Activated gamma-delta T cell treated with anti-CD3 and anti-CD28 coated beads, Interleukin-2, amount 50 U/mL, for 16 hours (primary cell): ENCODE measurements at places on chromosomes 5 and 9.

DNA sequence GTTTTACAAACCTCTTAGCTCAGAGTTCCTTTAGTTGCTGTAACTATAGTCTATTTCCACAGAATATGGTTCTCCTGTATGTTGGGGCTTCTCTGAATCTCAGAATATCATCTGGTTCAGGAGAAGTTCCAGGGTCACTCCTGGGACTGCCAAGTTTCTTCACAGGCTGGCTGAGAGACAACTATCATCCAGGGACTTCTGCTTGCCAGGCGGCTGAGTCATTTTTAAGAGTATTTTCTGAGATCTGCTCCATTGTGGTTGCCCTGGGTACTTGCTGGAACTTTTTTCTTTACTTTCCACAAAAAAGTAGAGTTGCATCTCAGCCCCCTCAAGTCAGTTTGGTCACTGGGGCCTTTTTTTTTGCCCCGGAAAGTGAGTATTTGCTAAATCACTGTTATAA, 566.5 kb downstream of the LRRC70 start:
- no peak for DNase-seq

GRCh38 chr5:178071108-178071507, 42.2 kb upstream of the N4BP3 start:
- no peak for DNase-seq

DNA sequence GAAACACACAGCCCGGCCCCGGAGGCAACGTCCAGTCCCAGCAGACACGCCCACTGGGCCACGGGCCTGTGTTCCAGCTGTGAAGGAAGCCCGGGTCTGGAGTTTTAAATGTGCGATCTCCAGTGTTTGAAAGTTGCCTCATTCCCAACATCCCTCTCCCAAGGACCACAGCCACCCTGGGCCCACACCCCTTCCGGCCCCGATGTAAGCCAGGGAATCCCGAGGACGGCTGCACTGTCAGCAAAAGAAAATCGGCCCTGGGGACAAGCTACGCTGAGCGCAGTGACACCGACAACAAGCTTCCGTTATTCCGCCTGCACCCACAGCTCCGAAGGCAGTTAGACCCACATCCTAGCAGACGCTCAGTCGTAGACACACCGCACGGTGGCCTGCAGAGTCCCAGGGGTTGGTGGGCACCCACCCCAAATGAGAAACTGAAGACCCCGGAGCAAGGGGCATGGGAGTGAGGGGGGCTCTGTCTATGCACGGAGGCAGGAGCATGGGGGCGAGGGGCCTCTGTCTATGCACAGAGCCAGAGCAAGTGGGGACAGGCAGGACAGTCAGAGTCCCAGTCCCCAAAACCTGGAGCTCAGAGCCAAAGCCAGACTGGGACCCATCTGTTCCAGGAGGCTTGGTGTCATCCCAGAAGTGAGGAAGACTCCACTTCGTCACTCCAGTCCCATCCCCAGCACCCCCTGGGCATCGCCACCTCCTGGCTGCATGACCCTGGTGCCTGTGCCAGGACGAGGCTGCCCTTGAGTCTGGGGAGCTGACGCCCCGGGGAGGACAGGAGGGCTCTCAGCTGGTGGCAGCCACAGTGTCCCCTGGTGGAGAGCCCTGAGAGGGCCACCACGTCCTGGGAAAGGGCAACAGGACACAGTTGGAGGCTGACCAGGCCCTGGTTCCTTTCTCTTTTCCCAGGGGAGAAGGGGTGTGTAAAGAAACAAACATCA, 23.4 kb downstream of the GLT6D1 start:
- DNase-seq: no peak

DNA sequence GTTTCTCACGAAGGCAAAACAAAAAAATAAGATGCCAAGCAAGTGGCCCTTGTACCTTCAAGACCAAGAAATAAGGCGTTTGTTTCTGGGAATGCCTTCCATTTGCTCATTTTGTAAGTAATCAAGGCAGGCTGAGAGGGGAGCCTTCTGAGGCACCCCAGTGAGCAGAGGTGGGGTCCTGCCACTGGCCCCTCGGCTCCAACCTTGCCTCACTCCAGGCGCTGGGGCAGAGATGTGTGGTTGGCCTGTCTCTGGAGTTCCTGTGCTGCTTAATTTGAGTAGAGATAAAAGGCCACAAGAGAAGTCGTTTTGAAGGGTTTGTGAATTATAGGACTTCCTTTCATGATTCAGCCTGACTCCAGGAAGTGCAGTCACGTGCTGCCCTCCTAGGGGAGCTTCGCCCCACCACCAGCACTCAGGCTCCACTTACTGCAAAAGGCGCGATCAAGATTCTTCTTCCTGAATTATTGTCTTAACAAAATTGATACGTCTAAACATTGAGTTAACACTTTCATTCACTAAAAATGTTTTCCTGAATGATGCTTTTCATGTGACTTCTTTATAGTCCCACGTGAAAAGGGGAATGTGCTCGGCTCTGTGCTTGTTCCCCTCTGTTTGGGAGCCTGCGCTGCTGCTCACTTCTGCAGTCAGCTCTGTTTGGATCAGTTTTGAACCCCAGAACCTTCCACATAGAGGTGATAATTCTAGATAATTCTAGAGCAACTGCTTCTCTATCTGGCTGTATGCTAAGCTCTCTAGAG, 13.7 kb downstream of the SYK start:
- no peak for DNase-seq

- no peak for DNase-seq
These were observed 42.3 kb upstream of the MOCS2 start for GRCh38 chr5:53151713-53152458.

GRCh38 chr5:142109331-142110045, 909 bp downstream of the NDFIP1 start:
- DNase-seq: no peak

- DNase-seq: no peak
These were observed 14.7 kb downstream of the COL15A1 start for GRCh38 chr9:98958271-98958984.

GRCh38 chr5:23027830-23028229, 174.7 kb upstream of the CDH12 start:
- DNase-seq: no peak

DNA sequence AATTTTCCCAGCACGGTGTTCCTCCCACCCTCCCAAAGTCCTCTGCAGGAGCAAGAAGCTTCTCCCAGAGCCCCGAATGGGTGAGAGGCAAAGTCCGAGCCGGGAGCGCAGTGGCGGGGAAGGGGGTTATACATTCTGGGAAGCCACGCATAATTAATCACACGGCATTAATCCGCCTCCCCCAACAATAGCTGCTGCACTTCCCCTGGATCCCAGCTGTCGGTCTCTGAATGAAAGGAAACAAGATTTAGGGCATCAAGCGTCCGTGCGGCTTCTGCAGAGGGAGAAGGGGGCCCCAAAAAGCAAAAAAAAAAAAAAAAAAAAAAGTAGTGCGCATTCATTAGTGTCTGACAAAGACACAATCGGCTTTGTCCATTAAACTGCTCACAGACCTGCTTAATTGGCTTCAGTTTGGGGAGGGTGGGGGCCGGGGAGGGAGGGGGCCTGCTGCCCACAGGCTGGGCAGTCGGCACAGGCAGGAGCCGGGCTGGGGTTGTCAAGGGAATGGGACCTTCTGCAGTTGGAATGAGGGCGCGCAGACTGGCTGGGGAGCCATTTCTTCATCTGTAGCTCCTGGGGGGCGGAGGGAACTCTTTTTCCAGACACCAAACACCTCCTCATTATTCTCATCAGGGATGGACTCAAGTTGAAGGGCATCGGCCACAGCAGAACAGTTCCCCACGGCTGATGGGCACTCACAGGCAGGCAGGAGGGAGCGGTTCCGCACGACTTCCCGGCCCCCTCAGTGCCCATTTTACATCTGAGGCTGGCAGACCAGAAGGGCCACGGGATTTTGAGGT, 3.4 kb downstream of the NOTCH1 start:
- no peak for DNase-seq

DNA sequence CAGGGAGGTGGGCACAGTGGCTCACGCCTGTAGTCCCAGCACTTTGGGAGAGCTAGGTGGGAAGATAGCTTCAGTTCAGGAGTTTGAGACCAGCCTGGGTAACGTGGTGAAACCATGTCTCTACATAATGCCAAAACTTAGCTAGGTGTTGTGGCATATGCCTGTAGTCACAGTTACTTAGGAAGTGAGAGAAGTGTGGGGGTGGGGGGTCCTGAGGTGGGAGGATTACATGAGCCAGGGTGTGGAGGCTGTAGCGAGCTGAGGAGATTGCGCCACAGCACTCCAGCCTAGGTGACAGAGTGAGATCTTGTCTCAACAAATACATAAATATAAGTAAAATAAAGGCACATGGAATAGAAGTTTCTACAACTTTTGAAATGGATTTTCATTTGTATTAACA, 23.1 kb downstream of the VCAN start:
- DNase-seq: no peak

DNA sequence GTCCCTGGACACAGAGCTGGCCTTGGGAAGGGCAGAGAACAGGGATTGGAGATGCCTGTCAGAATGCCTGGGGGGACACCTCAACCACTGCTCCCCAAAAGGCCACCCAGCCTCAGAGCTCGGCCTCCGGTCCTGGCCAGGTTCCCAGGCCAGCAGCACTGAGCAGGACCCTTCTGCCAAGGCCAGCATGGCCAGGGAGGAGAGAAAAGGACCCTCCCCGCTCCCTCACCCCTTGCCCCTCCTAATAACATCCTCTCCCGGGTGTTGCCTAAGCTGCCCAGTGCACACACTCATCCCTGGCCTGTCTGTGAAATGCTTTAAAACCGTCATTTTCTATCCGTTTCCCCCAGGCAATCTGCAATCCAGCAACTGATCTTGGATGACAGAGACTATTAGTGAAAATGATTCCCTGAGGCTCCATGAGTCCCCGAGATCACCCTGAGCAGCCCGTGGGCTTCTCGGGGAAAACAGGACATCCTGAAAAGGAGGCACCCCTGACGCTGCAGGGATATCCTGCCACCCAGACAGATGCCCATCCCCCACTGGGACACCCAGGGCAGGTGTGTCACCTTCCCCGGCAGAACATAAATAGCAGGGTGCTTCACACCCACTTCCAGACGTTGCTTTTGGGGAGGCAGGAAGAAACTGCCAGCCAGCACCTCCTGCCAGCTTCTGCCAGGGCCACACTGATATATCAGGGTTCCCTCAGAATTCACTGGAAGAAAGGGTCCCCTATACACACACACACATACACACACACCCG, 75.3 kb downstream of the ADAMTS2 start:
- no peak for DNase-seq

DNA sequence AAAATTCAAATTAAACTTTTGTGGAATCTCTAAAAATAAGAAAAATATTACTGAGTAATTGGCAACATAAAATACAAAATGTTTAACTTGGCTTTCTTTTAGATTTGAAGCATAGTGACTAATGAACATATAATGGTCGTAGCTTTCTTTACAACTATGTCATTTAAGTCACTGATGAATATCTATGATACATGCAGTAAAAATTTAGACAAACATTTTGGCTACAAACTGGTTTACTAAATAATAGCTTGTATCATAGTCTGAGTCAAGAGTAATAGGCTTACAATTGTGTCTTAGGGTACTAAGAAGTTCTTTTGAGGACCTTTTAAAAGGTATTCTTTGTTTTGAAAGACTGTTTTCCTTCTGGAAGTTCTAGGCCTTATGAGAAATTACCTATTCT, 2.0 kb upstream of the APC start:
- DNase-seq: no peak

DNA sequence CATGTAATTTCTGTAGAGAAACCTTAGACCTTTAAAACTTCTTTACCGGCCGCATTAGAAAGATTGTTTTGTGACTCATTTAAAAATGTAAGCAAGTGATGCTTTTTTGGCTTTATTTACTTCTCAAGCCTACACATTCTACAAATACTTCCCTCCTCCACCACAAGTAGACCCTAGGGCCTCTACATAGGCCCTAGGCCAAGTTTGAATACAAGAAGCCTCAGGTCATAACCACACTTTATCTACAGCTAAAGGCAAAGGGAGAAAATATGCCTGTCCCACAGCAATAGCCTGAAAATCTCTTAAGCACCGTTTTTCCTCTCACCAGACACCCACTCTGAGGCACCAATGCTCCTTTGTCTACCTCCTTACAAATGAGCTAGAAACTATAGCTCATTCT, 53.9 kb downstream of the CSNK1A1 start:
- DNase-seq: no peak

- DNase-seq: no peak
These were observed 61.4 kb downstream of the UGCG start for GRCh38 chr9:111957856-111958631.

GRCh38 chr9:110835859-110836271, 167.3 kb downstream of the MUSK start:
- DNase-seq: no peak

DNA sequence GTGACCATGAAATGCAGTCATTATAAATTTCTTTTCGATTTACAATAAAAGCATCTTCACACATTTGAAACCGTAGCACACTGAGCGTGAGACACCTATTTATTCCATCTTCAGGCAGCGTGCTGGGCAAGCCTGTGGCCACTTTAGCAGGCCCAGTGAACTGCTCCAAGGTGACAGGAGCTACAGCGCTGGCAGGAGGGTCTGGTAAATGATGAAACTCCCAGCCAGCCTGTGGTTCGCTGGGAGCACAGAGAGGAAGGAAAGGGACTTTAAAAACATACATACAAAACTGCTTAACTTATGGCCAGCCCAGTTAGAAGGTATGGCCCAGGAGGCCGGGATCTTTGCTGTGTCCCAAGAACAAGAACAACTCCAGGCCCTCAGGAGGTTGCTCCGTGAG, 5.1 kb downstream of the RAPGEF1 start:
- DNase-seq: no peak

DNA sequence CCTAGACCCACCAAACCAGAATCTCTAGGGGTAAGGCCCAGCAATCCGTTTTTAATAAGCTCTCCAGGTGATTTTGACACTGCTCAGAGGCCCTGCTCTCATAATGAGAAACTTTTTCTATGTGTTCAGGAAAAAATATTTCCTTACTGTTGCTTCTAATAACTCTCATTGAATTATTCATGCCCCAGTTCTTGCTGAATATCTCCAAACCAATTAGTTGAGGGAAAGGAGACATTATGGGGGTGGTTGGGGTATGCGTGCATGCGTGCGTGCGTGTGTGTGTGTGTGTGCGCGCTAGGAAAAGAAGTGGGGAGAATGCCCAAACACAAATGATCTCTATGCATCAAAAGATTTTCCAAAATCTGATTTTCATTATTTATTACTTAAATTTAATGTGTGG, 411.4 kb downstream of the PIK3R1 start:
- no peak for DNase-seq

DNA sequence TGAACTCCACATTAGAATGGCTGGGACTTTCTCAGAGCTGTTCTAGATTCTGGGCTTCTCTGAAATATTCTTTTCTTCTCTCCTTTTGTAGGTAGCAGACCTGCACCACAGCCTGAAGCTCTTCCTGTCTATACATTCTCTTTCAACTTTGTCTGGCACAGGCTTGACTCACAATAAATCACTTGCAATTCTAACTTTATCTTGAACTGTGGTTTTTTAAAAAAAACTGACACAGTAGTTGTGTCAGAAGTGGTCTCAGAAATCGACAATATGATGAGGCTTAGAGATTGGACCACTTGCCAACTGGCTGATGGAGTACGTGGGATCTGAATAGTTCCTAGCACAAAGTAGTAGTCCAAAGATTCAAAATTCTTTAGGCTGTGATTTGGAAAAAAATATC, 24.1 kb upstream of the CDH9 start:
- no peak for DNase-seq

DNA sequence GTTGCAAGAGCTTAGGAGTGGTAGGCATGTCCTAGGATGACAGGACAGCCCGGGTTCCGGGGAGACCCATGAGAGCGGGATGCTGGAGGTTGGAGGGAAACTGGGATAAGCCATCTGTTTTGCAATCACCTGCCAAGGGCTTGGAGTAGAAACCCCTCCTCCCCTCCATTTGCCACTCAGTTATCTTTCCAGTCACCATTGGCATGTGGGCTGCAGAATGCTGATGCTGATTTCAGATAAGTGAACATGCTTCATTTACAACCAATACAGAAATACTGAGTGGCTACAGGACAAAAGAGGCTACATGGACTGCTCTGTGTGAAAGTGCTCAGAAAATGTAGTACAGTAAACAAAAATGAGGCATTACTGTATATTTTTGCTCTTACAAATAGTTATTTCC, 93.4 kb upstream of the KIF2A start:
- no peak for DNase-seq
